ENCODE measurements at places on chromosomes 2 and 18.
A peak's percentile ranks its signal among the peaks of the same experiment; 100 is the strongest.

DNA sequence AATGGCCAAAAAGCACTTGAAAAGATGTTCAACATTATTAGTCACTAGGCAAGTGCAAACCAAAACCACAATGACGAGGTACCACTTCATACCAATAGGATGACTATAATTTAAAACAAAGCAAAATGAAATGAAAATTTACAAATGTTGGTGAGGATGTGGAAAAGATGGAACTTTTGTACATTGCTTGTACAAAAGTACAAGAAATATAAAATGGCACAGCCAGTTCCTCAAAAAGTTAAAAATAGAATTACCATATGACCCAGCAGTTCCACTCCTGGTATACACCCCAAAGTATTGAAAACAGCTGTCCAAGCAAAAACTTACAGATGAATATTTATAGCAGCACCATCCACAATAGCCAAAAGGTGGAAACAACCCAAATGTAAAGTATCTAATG is 107.8 kb upstream of the XPO1 start:
- no peak for DNase-seq

DNA sequence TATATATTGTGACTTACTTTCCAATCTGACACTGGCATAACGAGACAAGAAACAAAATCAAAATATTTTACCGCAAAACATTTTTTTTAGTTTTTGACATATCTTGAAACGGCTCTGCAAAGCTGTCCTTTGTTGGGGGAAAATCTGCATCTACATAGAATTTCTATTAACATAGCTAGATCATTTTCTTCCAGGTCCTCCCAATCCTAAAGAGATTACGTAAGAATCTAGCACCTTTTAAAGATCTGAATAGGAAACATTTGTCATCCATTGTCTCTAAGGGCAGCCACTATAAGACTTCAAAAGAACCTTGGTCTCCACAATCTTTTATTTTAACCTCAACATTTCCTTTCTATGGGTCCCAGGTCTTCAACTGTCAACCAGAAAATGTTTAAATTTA is 1.2 kb upstream of the MFF start:
- DNase-seq: no peak

GRCh38 chr2:205117125-205117524 is 565.2 kb upstream of the NRP2 start:
- no peak for DNase-seq

GRCh38 chr2:29663268-29663667 is 258.1 kb downstream of the ALK start:
- DNase-seq: no peak

DNA sequence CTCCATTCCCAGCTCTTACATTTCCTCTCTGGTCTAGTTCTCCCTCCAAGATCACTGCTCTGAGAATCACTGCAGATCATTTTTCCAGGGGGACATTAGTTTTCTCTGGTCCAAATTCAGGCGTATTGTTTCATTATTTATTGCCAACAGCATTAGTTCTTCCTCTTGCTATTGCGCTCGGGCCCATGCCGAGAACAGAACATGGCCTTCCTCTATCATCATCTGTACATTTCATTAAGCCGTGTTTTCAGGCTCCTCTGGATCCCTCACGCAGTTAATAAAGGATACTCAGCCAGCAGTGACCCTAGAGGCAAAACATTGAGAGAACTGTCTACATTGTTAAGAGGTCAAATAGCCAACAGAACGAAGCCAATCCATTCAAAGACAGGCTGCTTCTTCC is 63.9 kb downstream of the CCBE1 start:
- DNase-seq: no peak

GRCh38 chr2:158602027-158602426 is 145.3 kb downstream of the PKP4 start:
- DNase-seq: no peak

DNA sequence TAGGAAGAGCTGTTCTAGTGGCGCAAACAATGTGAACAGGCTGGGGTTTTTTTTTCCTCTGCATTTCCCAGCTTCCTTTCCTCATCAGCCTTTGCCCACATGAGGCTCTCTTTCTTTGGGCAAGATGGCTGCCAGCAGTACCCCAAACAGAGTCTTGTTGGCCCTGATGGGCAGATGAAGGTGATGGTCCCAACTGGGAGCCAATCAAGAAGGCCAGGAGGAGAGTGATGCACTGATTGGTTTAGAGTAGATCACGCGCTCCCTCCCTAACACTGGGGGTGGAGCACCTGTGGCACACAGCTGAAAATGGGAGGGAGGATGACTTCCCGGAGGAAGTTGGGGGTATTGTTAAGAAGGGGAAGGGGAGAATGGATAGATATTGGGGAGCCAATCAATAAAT is 96.3 kb upstream of the FZD7 start:
- DNase-seq: no peak

DNA sequence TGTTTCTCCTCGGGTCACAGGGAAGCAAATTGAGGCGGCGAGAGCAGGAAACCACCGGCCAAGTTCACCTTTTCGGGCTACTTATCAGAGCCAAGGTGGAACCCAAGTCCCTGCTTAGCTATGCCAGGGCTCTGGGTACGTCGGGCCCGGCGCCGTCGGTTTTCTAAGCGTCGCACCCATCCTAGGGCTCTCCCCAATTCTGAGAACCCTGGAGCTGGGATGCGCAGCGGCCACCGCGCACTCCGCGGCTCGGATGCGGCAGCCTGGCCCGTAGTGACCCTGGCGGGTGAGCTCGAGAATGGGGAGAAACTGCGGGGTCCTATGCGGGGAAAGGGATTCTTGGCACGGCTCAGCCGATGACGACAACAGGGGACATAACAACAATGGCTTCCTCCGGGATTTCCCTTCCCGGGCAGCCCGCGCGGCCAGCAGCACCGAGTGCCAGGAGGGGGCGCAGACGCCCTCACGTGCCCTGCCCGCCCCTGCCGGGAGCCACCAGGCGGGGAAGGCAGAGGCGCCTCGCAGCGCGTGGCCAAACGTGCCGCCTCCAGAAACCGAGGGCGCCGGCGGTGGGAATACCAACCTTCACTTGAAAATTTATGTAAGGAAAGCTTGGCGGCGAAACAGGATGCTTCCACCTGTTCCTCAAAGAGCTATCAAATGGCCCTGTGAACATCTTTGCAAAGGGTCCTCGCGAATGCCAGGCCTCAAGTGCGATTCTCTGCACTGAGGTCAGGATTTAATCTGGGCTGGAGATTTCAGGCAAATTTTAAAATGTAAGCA is 2.1 kb upstream of the SLC30A3 start:
- peak; percentile 73 for DNase-seq

- DNase-seq: no peak
Measured at GRCh38 chr2:26649992-26650712, 9.0 kb upstream of the CIB4 start.

GRCh38 chr2:226272435-226272834 is 527.2 kb downstream of the IRS1 start:
- DNase-seq: no peak

GRCh38 chr2:196166876-196167275 is 4.5 kb downstream of the STK17B start:
- DNase-seq: no peak

- no peak for DNase-seq
Measured at GRCh38 chr2:48417856-48418838, 111.8 kb upstream of the STON1 start.
